ENCODE measurements at places on chromosomes 3 and 15.

- no peak for DNase-seq
Measured at GRCh38 chr3:55147406-55147805, 219.5 kb upstream of the LRTM1 start.

DNA sequence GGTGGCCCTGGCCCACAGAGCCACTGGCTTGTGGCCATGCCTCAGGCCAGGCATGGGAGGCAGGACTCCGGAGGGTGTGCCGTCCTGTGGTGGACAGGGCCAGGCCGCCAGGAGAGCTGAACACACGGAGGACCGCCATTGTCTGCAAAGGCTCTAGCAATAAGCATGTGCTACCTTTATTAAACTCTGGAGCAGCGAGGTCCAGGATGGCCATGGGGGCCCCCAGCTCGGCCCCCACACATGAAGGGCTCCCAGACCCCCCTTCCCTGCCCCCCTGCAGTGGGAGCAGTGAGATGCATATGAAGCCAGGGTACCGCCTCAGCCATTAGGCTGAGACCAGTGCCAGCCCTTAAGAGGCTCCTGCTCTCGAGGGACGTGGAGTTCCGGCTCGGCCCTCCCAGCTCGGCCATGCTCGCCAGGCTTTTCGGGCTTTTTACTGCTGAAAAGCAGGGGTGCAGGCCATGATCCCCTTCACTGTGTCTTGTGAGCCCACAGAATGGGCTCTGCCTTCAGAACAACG lies 2.7 kb downstream of the AMIGO3 start:
- no peak for DNase-seq

- DNase-seq: no peak
Measured at GRCh38 chr3:160477750-160478149, 28.2 kb upstream of the TRIM59 start.

GRCh38 chr3:141303481-141304223 lies 64.7 kb upstream of the ZBTB38 start:
- DNase-seq: peak; percentile 24

DNA sequence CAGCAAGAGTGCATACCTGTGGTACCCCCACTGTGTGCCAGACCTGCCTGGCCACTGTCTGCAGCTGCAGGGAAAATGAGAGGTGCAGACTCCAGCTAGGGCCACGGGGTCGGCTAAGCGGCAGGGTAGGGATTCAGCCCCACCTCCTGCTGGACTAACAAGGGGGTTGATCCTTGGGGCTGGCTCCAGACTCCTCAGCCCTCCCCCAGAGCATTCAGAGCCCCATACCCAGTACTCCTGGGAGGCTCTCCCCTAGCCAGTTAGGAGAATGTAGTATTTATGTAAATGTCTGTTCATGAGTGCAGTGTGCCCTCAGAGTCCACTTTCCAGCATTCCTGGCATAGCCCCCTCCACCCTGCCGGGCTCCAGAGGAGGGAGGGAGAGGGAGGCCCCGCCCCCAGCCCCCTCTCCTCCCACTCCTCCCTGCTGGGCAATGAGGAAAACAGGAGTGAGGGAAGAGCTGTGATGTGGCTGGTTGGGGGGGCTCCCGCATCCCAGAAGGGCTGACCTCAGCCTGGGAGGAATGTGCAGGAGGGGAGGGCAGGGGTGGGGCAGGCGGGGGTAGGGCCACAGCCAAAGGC lies 4.5 kb upstream of the SEMA3B start:
- no peak for DNase-seq
